ENCODE measurements at places on chromosomes 11 and 22. TPM values are rescaled to one million over a fixed set of nuclear protein-coding genes. Genes with fewer than 3 reads are reported as not detected.

The IFTAP gene
- total RNA-seq = 112 TPM

The MOGAT2 gene
- total RNA-seq = not detected

The YAP1 gene
- 91.4 TPM for total RNA-seq

The MAP4K2 gene
- 27.7 TPM for total RNA-seq

The TMEM191B gene
- 0.46 TPM for total RNA-seq

The NRGN gene
- 7.5 TPM for total RNA-seq
